ENCODE measurements at places on chromosomes 16 and 17.

DNA sequence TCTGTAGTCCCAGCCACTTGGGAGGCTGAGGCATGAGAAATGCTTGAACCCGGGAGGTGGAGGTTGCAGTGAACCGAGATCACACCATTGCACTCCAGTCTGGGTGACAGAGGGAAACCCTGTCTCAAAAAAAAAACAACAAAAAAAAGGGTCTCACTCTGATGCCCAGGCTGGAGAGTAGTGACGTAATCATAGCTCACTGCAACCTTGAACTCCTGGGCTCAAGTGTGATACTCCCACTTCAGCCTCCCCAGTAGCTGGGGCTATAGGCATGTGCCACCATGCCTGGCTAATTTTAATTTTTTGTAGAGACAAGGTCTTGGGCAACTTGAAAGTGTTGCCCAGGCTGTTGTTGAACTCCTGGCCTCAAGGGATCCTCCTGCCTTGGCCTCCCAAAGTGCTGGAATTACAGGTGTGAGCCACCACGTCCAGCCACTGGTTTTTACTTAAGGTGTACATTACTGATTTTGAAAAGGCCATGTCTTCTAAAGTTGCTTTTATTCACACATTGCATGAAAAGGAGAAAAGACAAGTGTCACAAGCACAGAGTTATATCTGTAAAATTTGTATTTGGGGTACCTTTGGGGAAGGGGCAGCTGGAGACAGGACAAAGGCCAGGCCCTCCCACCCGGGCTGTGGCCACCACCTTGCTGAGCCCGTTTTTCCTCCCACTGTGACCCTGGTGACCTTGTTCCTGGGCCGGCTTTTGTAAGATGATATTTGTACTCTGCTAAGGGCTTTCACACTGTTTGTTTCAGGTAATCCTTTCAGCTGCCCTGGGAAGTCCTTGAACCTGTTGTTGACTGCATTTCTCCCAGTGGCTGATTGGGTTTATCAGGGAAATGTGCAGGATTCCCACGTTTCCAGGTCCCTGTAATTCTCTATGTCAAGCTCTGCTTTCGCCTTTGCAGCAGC, 11.5 kb downstream of the GPT2 start:
- DNase-seq, result no peak

GRCh38 chr17:16817201-16817600, 127.2 kb downstream of the CCDC144A start:
- DNase-seq, result no peak

DNA sequence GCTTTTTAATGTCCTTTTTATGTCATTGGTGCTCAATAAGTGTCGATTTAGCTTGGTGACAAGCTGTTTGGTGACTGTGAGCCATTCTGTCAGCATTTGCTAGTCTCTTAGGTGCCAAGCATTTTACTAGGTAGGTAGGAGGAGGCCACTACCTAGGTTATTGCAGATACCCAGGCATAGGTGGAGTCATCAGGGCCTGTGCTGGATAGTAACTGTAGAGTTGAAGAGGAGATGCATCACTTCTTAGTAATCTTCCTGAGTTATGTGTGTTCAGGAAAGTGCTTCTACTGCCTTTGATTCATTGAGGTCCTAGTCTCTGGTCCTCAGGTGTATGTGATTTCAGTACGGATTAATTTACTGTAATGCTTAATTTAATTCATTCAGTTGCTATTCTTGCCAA, 17.7 kb downstream of the USP10 start:
- no peak for DNase-seq

DNA sequence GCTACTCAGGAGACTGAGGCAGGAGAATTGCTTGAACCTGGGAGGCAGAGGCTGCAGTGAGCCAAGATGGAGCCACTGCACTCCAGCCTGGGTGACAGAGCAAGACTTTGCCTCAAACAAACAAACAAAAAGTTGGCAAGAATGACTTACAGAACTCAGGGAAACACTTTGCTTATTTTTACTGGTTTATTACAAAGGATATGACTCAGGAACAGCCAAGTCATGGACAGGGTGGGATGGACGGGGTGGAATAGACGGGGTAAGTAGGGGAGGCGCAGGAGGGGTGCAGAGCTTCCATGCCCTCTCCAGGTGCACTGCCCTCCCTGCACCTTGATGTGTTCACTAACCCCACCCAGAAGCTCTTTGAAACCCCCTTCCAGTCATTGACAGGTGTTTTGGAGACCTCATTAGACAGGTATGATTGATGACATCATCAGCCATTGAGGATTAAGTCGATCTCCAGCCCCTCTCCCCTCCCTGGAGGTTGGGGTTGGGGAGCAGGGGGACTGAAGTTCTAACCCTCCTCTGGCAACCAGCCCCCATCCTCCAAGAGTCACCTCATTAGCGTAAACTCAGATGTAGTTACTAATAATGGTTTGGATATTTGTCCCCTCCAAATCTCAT, 41.3 kb upstream of the ZCCHC14 start:
- DNase-seq, result no peak

DNA sequence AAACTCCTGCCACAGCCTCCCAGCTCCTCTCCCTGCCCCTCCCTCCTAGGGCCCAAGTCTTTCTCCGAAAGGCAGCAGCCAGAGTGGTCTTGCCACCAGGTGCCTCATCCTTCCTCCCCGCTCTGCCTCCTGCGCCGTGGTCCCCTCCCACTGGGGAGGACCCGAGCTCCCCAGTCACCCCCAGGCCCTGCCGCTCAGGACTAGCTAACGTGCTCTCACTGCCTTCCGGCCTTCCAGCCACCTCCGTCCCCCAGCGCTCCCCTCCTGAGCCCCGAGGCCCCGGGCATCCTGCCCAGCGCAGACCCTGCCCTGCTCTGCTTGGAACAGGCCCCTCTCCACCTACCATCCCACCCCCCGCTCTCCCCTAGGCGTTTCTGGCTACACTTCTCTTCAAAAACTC, 19.4 kb upstream of the COL1A1 start:
- no peak for DNase-seq

GRCh38 chr17:75459246-75459589, 2.8 kb downstream of the TMEM94 start:
- DNase-seq, result no peak

- no peak for DNase-seq
These were observed 808.3 kb upstream of the EEF2KMT start for GRCh38 chr16:5905935-5906334.

GRCh38 chr16:84543253-84543652, 38.8 kb upstream of the MEAK7 start:
- DNase-seq, result no peak

DNA sequence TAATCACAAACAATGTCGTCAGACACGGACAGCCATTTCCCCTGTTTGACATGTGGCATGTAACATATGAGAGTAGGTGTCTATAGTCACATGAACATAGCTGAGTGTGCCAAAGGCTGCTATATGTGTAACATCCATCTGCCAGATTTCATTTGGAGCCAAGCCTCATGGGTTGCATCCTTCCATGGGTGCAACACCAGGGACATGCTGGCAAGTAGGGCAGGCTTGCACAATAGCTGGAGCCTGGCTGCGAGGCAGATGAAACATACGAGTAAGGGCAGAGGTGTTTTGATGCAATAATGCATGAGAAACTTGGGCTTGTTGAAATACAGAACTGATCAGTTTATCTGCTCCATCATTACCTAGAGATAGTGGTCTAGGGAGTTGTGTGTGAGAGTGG, 9.0 kb upstream of the ZNF689 start:
- DNase-seq, result no peak

All from stimulated activated CD8-positive, alpha-beta memory T cell treated with anti-CD3 and anti-CD28 coated beads, Interleukin-15, amount 100 ng/mL, for 4 hours (primary cell).